ENCODE measurements at places on chromosomes 12 and 14.
A peak's percentile ranks its signal among the peaks of the same experiment; 100 is the strongest.

GRCh38 chr12:78040111-78040510, 209.4 kb downstream of the NAV3 start:
- no peak for DNase-seq

GRCh38 chr12:93215290-93215678, 162.4 kb upstream of the NUDT4 start:
- no peak for DNase-seq

DNA sequence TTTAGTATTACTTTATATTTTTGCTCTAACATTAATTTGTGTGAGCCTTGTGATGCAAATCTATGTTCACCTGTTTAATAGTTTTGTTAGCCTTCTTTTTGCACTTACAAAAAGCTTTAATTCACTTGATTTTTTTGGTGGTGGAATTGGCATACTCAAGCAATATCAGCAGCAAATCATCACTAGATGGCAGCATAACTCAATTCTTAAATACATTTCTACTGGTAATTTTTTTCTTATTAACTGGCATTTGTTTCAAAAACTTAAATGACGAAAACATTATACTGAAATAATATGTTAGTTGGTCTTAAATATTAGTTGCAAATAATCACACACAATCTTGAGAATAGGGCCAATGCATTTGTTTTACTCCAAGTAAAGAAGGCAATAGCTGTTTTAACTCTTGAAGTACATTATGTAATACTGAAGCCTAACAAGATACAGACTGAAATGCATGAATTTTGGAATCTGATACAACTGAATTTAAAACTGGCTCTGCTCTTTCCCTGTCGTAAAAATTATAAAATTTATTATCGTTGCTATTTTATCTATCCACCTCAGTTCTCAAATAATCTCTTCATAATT, 151.5 kb downstream of the ATXN7L3B start:
- DNase-seq = peak; percentile 5

GRCh38 chr12:104462931-104463339, 6.2 kb downstream of the CHST11 start:
- no peak for DNase-seq

GRCh38 chr14:100696590-100696989, 30.1 kb upstream of the DLK1 start:
- no peak for DNase-seq

- DNase-seq = no peak
Observed at GRCh38 chr12:5630726-5631125, 198.8 kb downstream of the NTF3 start.

DNA sequence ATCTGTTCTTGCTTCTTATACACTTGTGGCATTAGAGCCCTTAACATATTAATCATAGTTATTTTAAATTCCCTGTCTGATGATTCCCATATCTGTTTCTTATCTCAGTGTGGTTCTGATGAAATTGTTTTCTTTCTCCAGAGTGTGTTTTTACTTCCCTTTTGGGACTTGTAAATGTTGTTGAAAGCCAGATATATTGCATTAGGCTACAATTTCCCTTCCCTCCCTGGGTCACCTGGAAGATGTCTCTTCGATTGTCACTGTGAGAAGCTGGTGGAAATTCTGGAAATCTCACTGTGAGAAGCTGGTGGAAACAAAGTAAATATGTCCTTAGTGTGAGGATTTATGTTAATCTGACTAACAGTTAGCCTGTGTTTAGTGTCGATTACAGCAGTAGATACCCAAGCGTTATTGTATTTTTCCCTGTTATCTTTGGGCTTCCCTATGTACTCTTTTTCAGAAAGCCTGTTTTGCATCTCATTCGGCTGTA, 717.3 kb downstream of the TRHDE start:
- DNase-seq = no peak

DNA sequence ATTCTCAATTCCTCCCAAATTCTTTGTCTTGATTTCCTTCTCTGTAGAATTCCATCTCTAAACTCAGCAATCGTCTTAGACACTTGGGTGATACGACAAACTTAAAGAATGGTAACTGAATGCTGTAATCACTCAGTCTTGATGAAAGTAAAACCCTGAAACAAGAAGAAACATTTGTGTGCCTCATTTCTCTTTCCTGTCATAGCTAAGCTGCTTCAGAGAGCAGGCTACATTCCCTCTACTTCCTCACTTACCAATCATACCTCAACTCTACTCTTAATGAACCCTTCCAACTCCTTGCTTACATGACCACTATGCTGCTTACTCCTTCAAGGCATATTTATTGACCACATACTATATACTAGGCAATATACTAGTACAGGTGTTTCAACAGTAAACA, 8.3 kb downstream of the MAP4K5 start:
- DNase-seq = no peak

- DNase-seq = no peak
Observed at GRCh38 chr14:52220924-52221811, 46.3 kb upstream of the PTGDR start.

- DNase-seq = no peak
Observed at GRCh38 chr12:83224012-83224411, 537.3 kb downstream of the TMTC2 start.

GRCh38 chr14:58332561-58332960, 34.2 kb downstream of the ARID4A start:
- DNase-seq = no peak

- DNase-seq = no peak
Observed at GRCh38 chr12:13127444-13127843, 24.0 kb upstream of the GSG1 start.

DNA sequence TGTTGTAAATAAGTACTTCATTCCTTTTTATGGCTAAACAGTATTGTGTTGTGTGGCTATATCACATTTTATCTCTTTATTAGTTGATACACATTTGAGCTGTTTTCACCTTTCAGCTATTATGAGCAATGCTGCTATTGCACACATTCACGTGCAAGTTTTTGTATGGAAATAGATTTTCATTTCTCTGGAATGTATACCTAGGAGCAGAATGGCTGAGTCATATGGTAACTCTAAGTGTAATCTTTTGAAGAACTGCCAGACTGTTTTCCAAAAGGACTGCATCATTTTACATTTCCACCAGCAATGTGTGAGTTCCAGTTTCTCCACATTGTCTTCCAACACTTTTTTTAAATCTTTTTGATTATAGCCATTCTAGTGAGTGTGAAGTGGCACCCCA, 134.0 kb downstream of the SRGAP1 start:
- no peak for DNase-seq

- DNase-seq = no peak
Observed at GRCh38 chr14:92460916-92461579, 52.5 kb upstream of the RIN3 start.

DNA sequence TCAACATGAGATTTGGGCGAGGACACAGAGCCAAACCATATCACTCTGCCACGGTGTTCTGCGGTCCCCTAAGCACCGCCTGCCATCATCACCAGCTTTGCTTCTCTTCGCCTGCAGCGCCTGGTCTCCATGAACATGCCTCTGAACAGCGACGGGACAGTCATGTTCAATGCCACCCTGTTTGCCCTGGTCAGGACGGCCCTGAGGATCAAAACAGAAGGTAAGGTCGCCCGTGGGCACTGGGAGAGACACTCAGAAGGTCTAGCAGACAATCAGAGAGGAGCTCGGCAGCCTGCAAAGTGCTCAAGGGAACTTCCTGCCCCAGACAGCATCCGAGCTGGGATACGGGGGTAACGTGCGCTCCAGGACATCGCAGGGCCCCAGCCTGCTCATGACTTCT, 126.0 kb upstream of the FKBP4 start:
- no peak for DNase-seq

- DNase-seq = no peak
Observed at GRCh38 chr14:81519200-81520011, 14.2 kb downstream of the SEL1L start.

GRCh38 chr12:31393004-31393550, 67.1 kb upstream of the SINHCAF start:
- no peak for DNase-seq

- DNase-seq = no peak
Observed at GRCh38 chr12:18755341-18755740, 17.4 kb downstream of the CAPZA3 start.

DNA sequence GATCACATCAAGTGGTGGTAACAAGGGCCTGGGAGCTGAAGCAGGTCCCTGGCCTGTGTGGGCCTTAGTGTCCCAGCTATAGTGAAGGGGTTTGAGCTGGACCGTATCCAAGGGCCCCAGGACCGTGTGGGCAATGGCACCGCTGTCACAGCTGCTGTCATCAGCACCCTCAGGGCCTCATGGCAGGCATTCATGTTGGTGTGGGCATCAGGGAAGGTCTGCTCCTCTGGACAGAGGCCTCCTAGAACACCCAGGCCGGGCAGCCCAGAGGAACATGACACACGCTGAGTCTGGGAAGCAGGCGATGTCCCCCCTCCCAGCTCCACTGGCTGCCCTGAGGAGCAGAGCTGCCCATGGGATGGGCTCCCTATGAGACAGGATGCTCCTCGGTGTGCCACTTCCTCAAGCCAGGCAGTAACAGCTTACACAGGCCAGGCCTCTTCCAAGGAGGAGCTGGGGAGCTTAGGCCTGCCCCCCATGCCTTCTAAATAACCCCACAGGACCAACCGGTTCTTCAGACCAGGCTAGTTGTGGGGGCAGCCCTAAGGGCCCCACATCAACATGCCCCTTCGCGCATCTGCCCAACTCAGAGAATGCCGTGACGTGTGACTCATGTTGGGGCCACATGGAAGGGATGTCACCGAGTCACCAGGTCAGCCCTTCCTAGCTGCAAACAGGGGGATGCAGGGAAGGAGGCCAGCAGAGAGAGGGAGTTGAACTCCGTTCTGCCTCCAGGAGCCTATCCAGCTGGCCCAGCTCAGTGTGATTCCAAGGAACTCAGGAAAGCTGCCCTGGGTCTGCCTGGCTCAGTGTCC, 80.4 kb downstream of the PITPNM2 start:
- no peak for DNase-seq

DNA sequence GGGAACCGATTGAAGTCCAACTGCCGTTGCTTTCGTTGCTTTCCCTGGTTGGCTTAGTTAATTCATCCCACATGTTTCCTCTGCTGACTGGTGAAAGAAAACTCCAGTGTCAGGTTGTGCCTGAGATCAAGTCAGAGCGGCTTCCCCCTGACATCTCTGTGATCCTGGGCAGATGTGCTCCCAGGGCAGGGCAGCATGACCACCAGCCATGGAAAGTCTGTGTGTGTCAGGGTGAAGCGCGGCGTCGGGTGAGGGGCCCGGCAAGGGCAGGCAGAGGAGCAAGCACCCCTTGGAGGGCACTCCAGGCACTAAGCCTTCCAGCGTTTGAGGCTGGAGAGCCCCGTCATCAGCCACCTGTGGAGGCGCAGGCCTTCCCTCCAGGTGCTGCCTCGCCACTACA, 54.5 kb upstream of the IGF1 start:
- no peak for DNase-seq

- DNase-seq = no peak
Observed at GRCh38 chr14:106562451-106562850, 1036.1 kb downstream of the TMEM121 start.

DNA sequence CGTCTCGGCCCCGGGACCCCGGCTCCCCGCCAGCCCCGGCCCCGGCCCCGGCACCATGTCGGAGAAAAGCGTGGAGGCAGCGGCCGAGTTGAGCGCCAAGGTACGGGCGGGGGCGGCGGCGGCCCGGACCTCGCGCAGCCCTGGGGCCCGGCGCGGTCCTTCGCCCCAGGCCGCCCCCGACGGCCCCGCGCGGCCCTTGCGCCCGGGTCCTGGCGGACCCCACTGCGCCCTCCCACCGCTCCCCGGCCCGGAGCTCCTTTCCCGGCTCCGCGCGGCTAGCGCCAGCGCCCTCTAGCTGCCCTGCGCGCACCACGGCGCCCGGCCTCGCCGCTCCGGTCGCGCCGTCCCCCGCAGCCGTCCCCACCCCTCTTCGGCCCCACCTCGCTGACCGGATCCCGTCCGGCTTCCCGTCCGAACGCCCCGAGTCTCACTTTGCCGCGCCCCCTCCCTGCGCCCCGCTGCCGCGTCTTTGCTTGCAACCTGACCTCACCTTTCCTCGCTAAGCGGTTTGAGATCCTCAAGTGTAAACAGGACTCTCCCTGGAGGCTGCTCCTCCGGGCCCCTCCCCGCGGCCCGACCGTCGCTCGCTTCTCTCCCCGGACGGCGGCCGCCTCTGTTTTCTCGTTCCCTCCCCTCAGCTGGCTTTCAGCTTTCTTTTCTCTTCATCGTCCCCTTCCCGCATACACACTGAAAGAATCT, 637 bp downstream of the PTMS start:
- peak; percentile 3 for DNase-seq

DNA sequence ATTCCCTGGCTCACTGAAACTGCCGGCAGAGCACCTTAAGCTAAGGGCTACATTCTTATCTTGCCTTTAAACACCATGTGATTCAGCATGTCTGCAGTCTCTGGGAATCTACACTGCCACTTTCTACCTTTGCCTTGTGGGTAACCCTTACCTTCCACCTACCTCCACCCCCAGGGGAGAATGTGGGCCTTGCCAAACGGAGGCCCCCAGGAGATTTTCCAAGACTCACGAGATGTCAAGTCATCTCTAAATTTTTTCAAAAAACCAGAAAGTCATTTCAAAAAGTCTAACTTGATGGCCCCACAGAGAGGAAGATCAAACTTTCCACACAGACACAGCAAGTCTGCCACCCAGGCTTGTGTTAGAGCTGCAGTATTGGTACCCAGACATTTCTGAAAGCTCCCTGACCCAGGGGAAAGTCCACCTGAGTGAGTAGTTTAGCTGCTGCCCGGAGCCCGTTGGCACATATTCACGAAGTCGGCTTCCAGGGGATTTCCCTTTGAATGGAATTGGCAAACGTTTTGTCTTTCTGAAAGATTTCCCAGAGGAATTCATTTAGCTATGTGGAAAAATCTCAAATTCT, 4.7 kb upstream of the PSMA6 start:
- DNase-seq = no peak

DNA sequence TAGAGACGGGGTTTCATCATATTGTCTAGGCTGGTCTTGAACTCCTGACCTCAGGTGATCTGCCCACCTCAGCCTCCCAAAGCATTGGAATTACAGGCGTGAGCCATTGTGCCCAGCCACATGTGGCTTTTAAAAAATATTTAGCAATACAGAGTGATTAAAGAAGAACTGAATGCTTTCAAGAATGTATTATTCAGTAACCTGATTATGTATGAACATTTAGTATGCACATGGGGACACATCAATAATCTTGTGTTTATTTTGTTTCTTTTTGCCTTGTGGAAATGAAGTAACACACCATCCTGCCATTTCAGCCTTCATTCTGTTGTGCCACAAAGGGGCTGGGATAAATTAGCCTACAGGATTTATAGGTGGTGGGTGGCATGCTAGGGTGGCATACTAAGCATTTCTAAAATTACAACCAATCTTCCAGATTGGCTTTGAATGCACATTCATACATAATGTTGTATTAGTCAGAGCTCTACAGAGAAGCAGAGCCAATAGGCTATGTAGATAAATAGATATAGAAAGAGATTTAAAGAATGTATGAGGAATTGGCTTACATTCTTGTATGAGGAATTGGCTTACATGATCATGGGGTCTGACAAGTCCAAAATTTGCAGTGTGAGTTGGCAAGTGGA, 25.5 kb upstream of the TXNRD1 start:
- DNase-seq = no peak

DNA sequence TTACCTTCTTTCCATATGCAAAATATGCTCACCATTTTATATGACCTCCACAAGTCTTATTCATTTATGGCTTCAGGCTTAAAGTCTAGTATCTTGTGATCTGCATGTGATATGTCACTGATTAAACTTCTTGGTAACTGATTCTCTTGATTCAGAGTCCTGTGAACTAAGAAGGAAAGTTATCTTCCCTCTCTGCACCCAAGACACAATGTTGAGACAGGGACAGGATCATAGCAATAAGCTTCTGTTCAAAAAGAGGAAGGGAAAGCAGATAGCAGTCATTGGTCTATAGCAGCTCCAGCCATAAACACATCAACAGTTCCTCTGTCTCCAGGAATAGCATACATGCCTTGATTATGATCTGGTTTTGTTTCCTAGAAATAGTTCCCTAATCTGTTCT, 103.1 kb downstream of the UNC79 start:
- no peak for DNase-seq

- no peak for DNase-seq
Observed at GRCh38 chr12:56084958-56085543, 5.1 kb downstream of the ERBB3 start.

Data from NCI-H748 treated with DMSO at 0.1 percent for 48 hours (cell line).